Stimulated activated CD8-positive, alpha-beta memory T cell treated with anti-CD3 and anti-CD28 coated beads, Interleukin-4, amount 100 ng/mL, for 4 hours (primary cell): ENCODE measurements at places on chromosomes 5 and 9.

DNA sequence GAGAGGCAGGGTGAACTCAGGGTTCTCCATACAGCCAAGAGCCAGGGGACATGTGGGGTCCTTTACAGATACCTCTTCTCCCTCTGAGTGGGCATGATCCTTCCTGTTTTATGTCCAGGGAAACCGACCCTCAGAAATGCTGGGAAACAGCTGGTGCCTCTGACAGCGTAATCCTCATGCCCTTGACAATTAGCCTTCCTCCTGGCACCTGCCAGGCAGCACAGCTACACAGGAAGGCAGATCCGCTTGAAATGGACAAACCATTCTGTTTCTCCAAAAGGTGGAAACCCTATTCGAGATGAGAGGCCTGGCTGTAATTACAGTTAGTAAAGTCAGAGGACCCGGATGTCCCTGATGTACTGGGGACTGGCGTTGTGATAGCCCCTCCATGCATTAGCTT lies 7.2 kb downstream of the ERGIC1 start:
- DNase-seq, result no peak

DNA sequence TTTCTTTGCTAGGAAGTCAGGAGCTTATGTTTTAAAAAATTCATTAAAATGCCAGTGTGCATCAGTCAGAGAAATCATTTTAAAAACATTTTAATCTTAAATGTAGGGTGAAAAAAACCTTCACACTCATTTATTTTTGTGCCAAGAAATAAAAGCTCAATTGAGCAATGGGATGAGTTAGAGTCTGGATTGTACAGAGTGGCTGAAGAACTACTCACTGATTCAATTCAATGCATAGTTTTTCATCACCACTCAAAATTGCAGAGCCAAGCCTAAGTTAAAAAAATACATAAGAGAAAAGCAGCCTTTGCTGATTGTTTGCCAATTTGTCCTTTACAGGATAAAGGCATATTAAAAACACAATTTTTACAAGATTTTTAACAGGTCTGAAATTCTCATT lies 168.2 kb upstream of the DMRTA1 start:
- no peak for DNase-seq

DNA sequence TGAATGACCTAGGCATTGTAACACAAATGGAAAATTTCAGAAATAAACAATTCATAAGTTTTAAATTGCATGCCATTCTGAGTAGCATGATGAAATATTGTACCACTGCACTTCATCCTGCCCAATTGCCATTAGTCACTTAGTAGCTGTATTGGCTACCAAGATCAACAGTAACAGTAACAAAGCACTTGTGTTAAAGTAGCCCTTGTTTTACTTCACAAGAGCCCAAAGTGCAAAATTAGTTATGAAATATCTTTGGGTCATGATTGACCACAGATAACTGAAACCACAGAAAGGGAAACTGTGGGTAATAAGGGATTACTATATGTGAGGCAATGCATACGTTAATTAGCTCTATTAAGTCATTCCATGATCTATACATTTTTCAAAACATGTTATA lies 33.3 kb upstream of the RORB start:
- DNase-seq, result no peak

DNA sequence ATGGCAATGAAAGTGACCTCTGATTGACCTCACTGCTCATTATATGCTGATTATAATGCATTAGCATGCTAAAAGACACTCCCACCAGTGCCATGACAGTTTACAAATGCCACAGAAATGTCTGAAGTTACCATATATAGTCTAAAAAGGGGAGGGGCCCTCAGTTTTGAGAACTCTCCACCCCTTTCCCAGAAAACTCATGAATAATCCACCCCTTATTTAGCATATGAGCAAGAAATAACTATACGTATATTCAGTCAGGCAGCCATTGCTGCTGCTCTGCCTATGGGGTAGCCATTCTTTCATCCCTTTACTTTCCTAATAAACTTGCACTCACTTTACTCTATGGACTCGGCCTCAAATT lies 163.1 kb downstream of the ESM1 start:
- DNase-seq, result no peak

- DNase-seq, result no peak
These were observed 71.3 kb upstream of the FCN2 start for GRCh38 chr9:134809292-134809691.

GRCh38 chr9:13552606-13553215 lies 273.2 kb upstream of the MPDZ start:
- no peak for DNase-seq

- DNase-seq, result no peak
These were observed 25.9 kb upstream of the TXN start for GRCh38 chr9:110282018-110282738.

- no peak for DNase-seq
These were observed 26.3 kb downstream of the UBQLN1 start for GRCh38 chr9:83681490-83681889.

DNA sequence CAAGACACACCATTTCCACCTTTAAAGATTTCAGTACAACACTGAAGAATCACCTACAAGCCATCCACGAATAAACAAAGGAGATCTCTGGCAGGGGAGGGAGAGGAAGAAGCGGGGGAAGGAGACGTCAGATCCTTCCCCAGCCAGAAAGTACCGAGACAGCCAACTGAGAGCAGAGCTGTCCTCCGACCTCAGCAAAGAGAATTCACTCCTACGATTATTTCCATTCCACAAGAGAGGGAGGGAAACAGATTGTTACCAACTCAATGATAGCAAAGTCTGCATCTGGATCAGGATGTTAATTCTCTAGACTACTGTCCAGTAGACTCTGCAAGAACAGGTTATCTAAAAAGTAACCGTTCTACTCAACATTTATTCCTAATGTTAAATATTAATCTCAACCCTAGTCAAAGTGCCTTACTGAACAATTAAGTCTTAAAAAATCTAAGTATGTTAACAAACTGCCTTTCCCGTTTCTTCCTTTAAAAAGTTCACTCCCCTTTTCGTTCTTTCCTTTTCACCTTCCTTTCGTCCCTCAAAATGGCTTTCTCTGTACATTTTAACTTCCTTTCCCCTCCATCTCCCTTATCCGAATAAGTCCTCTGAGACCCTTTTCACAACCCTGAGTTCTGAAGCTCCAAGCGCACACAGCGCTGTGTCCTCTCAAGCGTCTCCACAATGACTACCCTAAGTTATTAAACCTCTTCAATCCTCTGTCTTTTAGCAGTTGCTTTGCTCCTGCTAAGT lies 1.4 kb downstream of the CHD1 start:
- peak; percentile 28 for DNase-seq

DNA sequence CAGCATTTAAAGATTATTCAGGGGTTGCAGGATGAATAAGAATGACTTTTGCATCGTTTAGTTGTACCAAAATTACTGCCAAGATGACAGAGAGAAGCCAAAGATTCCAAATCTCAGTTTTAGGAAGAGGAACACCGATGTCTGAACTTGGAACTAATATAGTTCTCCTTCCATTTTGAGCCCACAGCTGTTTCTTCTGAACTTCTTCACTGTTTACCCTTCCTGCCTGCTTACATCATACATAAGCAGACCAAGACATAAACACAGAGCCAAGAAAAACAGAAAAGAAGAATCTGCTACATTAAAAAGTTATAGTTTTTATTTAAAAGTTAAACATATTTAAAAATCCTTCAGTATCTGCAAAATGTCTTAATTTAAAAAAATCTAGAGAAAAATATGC lies 146.9 kb upstream of the RAPGEF1 start:
- DNase-seq, result no peak

DNA sequence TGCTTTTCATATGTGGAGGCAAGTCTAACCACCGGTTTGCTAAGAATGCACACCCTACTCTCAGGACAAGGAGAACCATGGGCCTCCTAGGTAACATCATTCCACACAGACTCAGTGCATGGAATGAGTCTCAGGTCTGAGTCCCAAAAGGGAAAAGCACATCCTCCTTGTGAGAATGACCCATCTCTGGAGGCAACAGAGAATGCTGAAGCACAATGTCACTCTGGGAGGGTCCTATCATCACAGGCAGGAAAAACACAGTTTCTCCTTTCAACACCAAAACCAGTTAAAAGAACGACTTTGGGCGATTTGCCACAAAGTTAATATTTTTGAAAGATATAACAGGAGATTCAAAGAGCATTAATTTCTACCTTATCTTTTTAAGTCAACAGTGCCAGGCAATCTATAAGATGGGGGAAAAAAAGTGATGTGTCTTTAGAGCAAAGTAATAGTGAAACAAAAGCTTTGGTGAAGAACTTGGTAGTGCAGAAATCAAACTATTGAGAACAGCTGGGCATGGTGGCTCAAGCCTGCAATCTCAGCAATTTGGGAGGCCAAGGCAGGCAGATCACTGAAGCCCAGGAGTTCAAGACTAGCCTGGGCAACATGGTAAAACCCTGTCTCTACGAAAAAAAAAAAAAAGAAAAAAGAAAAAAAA lies 97.3 kb downstream of the OXCT1 start:
- DNase-seq, result no peak

GRCh38 chr9:92637326-92637725 lies 32.6 kb downstream of the IPPK start:
- DNase-seq, result no peak

- DNase-seq, result no peak
These were observed 140.9 kb upstream of the DMRT1 start for GRCh38 chr9:700365-701282.

- no peak for DNase-seq
These were observed 17.0 kb downstream of the CAMK2A start for GRCh38 chr5:150272531-150272930.
